ENCODE measurements at places on chromosomes 7 and 10.
A peak's percentile ranks its signal among the peaks of the same experiment; 100 is the strongest.

- DNase-seq, result no peak
Measured at GRCh38 chr10:107554333-107554732, 389.8 kb upstream of the SORCS1 start.

GRCh38 chr7:116771640-116772039 lies 90.7 kb upstream of the CAPZA2 start:
- no peak for DNase-seq

DNA sequence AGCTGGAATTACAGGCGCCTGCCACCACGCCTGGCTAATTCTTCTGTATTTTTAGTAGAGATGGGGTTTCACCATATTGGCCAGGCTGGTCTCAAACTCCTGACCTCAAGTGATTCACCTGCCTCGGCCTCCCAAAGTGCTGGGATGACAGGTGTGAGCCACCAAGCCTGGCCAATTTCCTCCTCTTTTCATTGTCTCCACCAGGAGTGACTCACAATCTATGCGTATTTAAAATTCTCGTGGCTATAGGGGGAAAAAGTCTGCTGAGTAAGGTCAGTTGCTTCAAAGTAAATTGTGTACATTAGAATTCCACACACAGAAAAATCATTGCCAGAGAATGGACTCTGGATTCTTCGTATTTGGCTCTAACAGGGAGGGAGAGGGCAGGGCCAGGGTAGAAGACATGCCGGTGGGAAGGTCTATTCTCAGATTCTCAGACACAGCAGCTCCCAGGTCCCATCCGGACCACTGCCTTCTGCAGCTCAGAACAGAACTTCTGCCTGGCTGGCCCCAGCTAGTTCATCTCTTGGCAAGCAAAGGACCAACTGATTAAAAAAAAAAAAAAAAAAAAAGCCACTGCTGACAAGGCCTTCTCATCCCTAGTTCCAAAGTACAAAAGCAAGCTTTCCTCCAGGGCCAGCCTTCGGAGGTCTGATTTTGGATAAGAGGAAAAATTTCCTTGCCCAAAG lies 22.2 kb downstream of the PSPH start:
- no peak for DNase-seq

GRCh38 chr10:125156739-125157480 lies 3.5 kb downstream of the CTBP2 start:
- peak; percentile 28 for DNase-seq

GRCh38 chr7:84786073-84786472 lies 400.8 kb downstream of the SEMA3D start:
- no peak for DNase-seq

GRCh38 chr7:55420530-55420929 lies 55.4 kb downstream of the LANCL2 start:
- DNase-seq, result peak; percentile 92

Measured in NCI-H748 treated with DMSO at 0.1 percent for 48 hours (cell line).